ENCODE measurements at places on chromosomes 3 and 15. TPM values are rescaled to one million over a fixed set of nuclear protein-coding genes. Genes with fewer than 3 reads are reported as not detected.

PLAAT1 gene
- total RNA-seq: 0.60 TPM

SNURF gene
- total RNA-seq: 14.3 TPM

UPK1B gene
- total RNA-seq: not detected

STARD9 gene
- total RNA-seq: 21.3 TPM

ADAMTS7 gene
- 8.1 TPM for total RNA-seq

CPNE9 gene
- total RNA-seq: not detected

SNRPN gene
- 90.7 TPM for total RNA-seq

AMOTL2 gene
- total RNA-seq: 83.4 TPM

DHFR2 gene
- 5.9 TPM for total RNA-seq

CPEB1 gene
- 0.09 TPM for total RNA-seq

GOLGA6B gene
- not detected for total RNA-seq

GOLGA8T gene
- total RNA-seq: not detected

BOC gene
- 21.7 TPM for total RNA-seq

RASGRF1 gene
- 2.0 TPM for total RNA-seq

GOLGA6L2 gene
- total RNA-seq: not detected

SPG21 gene
- total RNA-seq: 101 TPM

LRRC3B gene
- total RNA-seq: not detected

ACOX2 gene
- 5.9 TPM for total RNA-seq

MYL3 gene
- total RNA-seq: 16.2 TPM

TRAK1 gene
- total RNA-seq: 60.0 TPM

NOX5 gene
- total RNA-seq: 13.7 TPM

CORO2B gene
- 8.8 TPM for total RNA-seq

C3orf22 gene
- not detected for total RNA-seq

FBXW12 gene
- 0.42 TPM for total RNA-seq

VPS33B gene
- 13.2 TPM for total RNA-seq

IRAK2 gene
- total RNA-seq: 7.4 TPM

CCDC39 gene
- not detected for total RNA-seq

GOLGA8S gene
- 0.38 TPM for total RNA-seq

TPRG1 gene
- 11.7 TPM for total RNA-seq

TMEM207 gene
- not detected for total RNA-seq

TCTA gene
- total RNA-seq: 28.6 TPM

RLBP1 gene
- total RNA-seq: not detected

ZBED2 gene
- not detected for total RNA-seq

LRTM1 gene
- 14.0 TPM for total RNA-seq

PLA2G4E gene
- not detected for total RNA-seq

C3orf62 gene
- 9.3 TPM for total RNA-seq

TRAIP gene
- 3.9 TPM for total RNA-seq

RBP2 gene
- not detected for total RNA-seq

C2CD4A gene
- total RNA-seq: not detected

C3orf49 gene
- not detected for total RNA-seq

SEMA5B gene
- 0.63 TPM for total RNA-seq
